Stimulated activated CD4-positive, alpha-beta T cell treated with anti-CD3 and anti-CD28 coated beads, Interleukin-1b, Interleukin-23, amount 100 ng/mL, for 24 hours (primary cell): ENCODE measurements at places on chromosomes 16 and 17.

DNA sequence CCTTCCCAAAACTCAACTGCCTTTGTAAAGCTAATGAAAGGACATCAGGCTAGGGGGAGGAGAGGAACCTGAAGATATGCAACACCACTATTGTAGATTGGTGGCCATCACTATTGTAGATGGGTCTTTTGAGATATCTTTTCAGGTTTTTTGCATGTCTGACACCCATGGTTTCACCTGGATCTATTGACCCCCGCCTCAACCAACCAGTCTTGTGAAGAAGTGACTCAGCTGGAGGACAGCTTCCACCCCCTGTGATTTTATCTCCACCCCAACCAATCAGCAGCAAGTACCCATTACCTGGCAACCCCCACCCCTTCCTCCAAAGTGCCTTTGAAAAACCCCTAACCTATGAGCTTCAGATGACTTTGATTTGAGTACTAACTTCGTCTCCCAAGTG is 382.6 kb upstream of the GOT2 start:
- DNase-seq = no peak

GRCh38 chr16:88309174-88309907 is 73.4 kb upstream of the ZNF469 start:
- no peak for DNase-seq

DNA sequence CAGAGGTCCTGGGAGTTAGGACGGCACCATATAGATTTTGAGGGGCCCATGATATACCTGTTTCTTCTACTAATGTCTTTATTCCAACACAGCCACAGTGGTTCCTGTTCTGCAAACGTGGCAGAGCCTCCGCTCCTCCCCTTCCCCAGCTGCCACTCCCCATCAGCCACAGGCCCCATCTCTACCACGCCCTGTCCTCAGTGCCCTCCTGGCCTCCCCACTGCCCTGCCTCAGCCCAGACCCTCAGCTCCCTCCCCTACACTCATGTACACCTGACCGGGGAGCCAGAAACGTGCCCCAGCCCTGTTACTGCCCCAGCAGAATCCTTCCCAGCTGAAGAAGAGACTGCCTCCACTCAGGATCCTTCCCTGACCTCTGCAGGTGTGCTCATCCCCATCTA is 11.9 kb upstream of the RBFOX3 start:
- no peak for DNase-seq

DNA sequence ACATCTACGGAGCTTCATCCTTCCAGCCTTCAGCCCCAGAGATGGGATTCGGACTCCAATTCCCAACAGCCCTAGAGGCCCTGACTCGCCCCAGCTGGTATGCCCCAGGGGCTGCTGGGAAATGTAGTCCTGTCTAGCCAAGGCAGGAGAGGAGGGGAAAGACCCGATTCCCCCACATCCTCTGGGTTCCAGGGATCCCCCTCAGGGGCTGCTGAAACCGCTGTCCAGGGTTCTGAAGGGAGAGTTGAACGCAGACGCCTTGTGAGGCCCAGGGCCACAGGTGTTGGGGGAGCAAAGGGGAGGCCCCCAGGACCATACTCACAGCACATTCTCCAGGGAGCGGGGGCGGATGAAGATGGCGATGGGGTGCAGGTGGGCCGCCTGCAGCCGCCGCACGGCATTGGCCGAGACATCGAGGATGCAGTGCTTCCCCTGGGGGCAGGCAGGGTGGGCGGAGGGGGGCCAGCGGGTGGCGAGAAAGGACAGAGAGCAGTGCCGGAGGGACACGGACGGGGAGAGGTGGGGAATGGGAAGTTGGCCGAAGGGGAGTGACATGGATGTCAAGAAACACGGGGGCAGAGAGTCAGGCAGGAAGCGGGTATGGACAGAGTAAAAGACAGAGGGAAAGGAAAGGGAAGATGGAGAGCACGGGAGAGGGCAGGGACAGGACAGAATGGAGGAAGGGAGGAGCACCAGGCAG is 12.6 kb upstream of the ASGR1 start:
- no peak for DNase-seq

- DNase-seq = no peak
Measured at GRCh38 chr17:74164446-74165045, 38.9 kb upstream of the RPL38 start.

DNA sequence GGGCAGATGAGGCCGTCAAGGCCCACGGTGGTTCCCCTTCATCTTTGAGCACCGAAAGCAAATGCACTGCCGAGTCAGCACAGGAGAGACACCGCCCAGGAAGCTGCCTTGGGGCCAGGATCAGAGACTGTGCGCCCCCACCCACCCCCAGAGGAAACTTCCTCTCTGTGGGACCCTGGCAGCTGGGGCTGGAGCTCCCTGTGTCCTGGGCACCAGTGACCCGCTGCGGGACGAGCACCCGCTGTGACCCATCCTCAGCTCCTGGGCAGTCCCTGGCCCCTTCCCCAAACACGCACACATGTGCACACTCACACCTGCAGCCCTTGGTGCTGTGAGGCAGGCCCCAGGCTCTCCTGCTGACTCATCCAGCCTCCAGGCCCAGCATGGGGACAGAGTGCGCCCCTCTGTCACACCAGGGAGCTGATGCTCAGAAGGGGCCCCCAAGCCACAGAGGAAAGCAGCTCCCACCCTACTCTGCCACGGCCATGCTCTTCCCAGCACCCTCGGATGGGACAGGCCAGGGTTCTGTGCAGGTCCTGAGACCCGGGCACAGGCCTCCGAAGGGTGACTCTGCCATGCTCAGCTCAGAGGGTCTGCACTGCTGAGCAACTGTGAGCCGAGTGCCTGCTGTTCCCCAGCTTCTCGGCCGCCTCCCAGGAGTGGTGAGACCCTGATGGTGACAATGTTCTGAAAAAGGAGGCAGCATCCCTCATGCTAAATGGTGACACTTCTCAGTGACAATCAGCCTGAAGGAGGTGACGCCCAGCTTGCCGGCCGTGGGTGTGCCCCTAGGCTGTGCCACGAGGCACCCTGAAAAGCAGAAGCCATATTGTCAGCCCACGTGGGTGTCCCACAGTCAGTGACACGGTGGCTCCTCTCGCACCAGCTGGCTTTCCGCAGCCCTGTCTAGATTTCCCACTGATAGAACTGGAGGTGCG is 3.6 kb downstream of the PIEZO1 start:
- DNase-seq = no peak
